ENCODE measurements at places on chromosomes 7 and 10.
A peak's percentile ranks its signal among the peaks of the same experiment; 100 is the strongest.

DNA sequence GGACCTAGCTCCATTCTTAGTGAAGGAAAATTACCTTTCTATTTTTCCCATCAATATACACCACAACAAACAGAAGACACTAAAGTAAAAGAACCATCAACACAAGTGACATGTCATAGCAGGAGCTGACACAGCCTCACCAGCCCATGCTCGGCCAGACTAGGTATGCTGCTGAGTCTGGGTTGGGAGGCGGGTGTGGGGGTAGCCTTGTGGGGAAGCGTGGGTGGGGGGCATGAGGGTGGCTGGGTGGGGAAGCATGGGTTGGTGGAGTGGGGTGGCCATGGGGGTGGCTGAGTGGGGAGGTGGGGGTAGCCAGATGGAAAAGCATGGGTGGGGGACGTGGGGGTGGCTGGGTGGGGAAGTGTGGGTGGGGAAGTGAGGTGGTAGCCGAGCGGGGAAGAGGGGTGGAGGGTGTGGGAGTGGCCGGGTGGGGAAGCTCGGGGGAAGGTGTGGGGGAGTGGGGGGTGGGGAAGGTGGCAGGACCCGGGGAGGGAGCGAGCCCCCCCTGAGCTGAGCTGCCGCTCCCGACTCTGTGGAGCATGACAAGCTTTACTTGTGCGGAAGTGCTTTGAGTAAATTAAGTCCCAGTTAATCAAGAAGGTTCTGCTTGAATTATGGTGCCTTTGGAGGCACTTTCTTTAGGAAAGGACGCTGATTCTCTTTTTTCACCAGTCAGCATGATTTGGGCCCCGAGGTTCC is 294.6 kb upstream of the ZNF32 start:
- no peak for DNase-seq

DNA sequence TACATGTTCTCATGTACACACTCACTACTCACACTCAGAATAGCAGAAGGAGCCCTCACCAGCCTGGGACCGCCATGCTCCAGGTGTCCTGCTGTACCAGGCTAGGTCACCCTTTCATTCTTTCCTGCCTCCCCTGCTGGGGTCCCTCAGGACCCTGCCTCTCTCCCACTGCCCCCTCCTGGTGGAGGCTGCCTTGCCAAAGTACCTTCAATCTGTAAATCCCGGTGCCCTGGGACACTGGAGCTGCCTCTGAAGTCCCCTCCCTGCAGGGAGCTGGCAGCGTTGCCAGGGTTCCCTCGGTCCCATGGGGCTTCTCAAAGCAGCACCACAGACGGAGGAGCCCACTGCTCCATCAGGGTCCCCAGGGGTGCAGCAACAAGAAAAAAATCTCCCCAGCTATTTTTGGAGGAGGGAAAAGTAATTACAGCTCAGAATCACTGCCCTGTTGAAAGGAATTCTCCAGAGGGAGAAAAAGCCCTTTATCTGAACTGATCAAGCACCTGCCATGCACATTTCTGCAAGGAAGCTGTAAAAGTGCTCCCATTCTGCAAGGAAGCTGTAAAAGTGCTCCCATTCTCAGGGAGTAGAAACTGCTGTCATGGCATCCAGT is 259.9 kb downstream of the PTPRN2 start:
- DNase-seq = no peak

DNA sequence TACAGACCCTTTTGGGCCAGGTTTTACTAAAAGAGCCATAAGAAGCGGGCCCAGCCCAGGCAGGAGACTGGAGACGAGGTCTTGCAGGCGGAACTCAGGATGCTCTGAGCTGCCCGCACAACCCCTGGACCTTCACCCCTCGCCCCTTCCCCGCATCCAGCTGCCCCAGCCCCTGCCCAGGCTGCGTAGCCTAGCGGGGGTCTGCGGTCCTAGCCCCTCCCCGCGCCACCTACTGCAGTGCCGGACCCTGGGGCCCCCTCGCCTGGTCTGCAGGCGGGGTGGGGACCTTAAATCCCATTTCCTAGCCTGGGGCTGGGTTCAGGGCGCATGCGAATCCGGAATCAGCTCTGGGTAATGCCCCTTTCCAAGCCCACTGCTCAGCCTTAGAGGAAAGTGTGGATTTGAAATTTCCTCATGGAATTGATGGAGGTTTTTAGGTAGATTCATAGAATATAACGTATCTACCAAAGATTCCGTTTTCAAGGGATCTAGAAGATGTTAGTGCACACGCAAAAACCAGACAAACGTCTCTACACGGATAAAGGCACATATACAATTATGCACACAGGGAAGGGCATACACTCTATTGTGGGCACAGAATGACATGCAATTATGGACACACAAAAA is 546 bp upstream of the HOXA3 start:
- DNase-seq = no peak

- no peak for DNase-seq
These were observed 124.2 kb downstream of the RGS10 start for GRCh38 chr10:119418362-119418761.

DNA sequence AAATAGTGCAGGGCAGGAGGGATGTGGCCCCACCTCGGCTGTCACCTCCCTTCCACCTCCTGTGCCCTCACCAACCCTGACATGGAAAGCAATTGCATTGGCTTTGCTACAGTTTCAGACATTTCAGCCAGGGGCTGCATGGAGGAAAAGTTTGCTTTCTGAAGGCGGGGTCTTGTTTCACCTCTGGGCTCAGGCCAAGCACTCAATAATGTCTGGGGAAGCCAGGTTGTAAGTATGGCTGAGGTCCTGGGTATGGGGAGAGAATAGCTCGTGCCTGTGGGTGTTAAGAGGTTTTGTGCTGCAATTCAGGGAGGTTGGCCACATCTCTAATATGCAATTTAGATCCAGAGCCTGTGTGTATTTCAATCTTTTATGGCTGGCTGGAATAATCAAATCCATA is 238.4 kb upstream of the MKI67 start:
- DNase-seq = no peak

- peak; percentile 83 for DNase-seq
These were observed 1.5 kb downstream of the IL15RA start for GRCh38 chr10:5975641-5976473.

- DNase-seq = no peak
These were observed 27.4 kb upstream of the SYPL1 start for GRCh38 chr7:106139265-106140251.

DNA sequence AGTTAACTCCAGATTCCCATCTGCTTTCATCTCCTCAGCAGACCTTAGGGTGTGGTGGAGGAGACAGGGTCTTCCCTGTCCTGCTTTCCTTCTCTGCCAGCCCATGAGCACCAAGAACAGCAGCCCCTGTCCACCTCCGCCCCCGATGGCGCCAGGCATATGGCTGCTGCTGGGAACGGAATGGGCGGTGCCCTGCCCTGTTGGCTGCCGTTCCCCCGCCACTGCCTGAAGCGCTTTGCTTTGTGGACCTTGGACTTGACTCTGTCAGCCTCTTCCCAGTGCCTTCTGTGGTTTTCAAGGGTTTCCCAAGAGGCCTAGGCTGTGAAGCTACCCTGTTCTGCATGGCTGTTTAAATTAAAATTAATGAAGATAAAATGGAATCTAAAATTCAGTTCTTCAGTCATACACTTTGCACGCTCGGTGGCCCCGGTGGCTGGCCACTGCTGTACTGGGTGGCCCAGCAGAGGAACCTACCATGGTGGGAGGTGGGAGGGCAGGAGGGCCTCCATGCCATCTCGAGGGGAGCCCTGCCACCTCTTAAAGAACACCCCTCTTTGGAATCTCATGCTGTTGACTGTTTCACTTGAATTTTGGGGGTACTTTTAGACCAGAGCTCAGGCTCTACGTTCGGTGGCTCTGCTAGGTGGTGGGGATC is 78.7 kb downstream of the NKX6-2 start:
- DNase-seq = no peak

DNA sequence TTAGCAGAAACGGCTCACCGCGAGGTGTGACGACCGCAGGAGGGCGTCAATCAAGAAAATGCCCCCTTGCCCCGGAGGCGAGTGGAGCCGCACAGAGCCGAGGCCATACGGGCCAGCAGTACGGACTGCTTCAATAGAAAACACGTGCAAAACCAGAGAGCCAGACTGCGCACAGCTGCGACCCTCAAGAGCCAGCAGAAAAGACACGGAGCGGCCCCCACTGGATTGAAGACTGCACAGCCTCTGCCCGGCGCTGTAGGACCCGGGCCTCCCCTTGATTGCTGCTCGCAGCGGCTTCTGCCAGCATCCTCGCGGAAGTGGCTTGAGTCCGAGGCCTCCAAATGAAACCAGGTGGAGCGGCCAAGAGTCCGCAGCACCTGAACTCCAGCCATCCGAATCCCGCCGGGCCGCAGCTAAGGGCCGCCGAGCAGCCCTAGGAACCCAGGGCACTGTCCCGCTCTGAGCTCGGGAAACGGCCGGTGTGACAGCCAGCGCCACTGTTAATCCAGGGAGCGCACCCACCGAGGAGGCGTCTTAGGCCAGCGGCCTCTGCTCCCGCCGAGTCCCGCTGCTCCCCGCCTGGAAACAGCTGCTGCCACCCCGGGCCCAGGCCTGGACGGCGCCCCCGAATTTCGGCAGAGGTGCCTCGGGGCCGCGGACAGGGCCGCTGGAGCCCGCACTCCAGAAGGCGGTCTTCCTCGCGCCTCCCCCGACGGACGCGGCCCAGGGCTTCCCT is 660 bp upstream of the HHEX start:
- DNase-seq = peak; percentile 31

DNA sequence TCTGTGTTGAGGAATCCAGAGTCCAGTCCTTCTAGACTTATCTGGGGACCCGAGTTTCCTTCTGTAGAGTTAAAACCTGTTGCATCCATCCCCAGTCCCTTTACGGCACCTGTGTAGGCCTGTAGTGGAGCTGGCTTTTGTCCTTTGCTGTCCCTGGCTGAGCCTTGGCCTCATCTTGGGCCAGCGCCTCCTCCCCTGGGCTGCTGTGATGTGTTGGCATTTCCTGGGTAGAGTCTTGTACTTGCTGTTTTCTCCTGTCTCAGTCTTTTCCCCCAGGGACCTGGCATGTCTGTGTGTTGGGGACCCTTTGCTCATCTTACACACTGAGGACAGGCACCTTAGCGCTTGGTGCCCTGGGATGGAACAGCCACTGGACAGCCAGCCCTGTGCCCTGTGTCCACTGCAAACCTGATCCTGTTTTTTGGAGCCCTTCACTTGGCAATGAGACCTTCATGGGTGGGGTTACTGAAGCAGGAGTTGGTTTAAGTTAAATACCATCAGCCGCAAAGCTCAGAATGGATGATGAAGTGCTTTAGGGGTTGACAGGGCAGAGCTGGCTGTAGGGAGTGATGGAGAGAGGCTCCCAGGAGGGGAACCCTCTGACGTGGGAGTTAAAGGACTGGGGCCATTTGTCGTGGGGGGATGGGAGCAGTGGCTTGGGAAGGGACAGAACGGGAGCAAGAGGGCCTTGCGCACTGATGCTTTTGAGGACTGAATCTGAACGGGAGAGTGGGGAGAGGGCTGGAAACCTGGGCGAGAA is 50.9 kb downstream of the CUX1 start:
- DNase-seq = no peak

DNA sequence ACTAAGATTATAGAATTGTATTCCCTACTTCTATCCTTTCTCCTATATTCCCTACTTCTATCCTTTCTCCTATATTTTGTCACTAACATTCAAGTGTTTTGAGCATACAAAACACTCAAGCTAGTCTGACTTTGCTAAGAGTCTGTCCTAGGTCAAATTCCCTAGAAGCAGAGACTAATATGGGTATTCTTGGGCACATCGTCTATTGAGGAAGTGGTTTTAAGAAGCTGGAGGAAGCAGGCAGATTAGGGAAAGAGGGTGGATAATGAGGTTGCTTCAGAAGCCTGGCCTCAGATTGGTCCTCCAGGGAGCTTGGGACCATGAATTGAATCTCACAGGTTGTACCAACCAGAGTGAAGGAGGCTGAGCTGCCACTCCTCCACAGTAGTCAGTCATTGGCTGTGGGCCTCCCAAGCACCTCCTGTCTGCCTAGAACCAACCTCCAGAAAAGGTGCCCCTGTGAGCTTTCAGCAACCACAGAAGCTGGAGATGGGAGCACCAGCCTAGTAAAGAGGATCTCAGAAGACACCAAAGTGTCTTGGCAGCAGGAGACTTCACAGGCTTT is 295.9 kb upstream of the PHF14 start:
- no peak for DNase-seq

DNA sequence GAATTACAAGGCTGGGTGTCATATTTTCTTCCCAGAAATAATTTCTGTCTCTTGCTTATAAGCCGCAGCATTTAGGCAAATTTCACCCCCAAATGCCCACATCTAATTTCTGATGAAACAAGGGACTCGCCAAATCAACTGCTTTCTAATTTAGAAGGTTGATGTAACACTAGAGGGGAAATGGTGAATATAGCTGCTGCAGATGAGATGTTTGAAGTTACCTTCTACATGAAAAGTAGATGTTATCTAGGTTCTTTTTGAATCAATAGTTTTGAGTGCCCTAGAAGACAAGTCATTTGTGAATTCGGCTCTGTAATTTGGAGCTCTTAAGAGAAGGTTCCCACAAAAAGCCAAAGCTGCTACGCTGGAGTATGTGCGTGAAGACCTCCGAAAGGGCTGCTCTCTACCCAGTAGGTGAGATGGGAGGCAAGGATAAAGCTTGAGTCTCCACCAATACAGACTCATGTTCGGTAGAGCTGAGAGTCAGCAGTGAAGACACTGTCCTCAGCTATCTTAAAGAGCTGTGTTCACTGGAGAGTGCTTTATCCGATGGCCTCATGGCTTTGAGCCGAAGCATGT is 99.5 kb downstream of the FANK1 start:
- DNase-seq = no peak

DNA sequence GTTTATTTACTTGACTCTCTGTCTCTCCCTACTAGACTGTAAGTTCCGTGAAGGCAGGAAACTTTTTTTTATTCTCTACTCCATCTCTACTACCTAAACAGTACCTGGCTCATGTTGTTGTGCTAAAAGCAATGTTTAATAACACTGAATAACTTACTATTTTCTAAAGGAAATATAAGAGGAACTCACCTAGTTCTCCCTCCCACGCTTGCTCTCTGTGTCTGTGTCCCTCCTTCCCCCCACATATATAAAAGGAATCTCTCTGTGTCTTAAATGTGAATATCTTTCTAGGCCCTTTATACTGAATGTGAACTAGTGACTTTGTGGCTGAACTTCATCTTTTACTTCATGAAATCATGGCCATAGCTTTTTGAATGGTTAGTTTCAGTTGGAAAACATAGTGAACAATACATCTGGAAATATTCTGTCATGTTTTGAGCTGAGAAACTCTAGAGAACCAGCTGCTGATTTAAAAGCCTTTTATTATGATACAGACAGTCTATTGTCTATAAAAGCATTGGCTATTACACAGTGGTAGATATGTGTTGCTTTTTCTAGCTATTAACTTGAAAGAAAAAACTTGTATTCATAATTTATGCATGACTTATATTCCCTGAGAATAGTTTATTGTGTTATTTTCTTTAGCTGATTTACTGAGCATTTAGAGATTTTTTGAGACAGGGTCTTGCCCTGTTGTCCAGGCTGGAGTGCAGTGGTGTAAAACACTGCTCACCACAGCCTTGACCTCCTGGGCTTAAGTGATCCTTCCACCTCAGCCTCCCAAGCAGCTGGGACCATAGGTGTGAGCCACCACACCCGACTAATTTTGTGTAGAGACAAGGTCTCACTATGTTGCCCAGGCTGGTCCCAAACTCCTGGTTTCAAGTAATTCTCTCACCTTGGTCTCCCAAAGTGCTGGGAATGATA is 42.5 kb downstream of the VCL start:
- no peak for DNase-seq

Data from activated CD4-positive, alpha-beta T cell treated with anti-CD3 and anti-CD28 coated beads for 36 hours (primary cell).